ENCODE measurements at places on chromosomes 5 and 9.

- DNase-seq = no peak
Observed at GRCh38 chr5:109105631-109106267, 304.0 kb downstream of the PJA2 start.

DNA sequence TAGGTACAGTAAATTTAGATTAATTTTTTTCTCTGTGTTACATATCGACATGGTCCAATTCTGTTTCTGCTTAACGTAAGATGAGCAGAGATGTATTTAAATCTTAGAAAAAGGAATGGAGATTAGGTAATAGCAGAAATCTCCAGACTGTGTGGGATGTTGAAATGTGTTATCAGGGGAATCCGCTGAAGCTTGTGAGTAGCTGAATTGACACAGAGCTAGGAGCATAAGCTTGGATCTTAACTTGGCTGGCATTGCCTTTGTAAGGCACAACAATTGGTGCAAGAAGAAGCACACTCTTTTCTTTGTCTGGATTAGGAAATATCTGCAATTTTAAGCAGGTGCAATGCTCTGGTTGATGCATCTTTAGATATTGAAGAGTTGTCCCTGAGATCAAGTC is 53.1 kb downstream of the PLPPR1 start:
- no peak for DNase-seq

GRCh38 chr9:4690144-4690543 is 10.8 kb downstream of the CDC37L1 start:
- no peak for DNase-seq

GRCh38 chr5:142601432-142601831 is 84.5 kb downstream of the FGF1 start:
- no peak for DNase-seq

DNA sequence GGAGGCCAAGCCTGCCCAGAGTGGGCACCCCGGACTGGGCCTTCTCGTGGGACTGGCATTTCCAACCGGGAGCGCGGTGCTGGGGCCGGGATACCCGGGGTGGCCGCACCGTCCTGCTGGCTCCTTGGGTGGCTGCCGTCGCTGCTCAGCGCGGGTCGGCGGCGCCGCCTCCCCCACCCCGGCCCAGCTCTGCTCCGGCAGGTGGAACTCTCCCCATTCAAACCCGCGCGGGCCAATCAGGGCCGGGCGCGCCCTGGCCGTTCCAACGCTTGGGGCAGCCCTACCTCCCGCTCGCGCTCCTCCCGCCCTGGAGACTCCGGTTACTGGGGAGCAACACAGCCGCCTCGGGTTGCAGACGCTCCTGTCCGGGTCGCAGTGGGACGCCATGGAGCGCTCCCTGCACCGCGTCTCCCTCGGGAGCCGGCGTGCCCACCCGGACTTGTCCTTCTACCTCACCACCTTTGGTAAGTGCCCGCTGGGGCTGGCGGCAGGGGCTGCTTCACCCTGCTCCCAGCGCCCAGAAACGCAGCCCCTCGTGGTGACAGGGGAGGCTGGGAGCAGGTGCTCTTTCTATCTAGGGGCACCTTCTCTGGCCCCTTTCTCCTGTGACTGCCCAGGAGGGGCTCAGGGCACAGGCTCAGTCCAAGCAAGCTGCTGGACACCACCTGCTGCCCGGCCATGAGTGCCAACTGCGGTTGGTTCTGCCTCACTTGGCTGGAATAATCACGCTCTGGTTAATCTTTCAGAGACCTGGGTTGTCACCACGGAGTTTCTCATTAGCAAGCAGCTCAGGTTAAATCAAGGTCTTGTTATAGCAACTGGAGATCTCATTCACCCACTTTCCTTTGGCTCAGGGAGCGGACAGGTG is at the start of gene RGS3:
Gene RGS3, plus strand, starts transcription at position 310 of the 868 bp plus-strand sequence. Its CDS starts 76 bp downstream, at position 386.
- no peak for DNase-seq

DNA sequence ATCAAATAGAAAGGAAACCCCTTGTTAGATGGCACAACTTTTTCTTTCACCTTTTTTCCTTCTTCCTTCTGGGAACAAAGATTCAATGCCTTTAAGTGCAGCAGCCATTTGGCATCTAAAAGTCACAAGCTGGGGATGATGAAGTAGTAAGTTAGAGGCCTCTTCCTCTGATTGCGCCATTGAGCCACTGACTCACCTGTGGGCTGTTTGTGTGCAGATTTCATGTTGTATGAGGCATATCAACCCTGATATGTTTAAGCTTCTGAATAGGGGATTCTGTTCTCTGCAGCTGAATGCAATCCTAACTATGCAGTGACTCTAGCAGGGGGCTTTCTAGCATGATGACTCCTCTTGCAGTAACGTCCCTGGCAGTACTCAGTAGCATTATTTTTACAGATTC is 599.9 kb downstream of the CSNK1G3 start:
- DNase-seq = no peak

DNA sequence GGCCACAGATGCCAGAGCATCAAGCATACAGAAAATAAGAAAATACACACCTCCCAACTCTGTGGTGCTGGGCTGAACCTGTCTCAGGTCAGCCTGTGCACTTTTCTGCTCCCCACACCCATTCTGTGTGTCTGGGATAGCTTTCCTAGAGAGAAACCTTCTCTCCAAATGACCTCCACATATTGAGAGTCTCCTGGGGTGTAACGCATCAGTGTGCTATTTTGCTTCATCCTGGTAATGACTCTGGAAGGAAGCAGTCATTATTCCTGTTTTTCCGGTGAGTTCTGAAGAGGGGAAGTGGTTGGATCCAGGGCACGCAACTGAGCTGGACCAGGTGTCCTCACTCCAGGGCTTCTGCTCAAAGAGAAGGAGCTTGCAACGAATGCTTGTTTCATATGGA is 73.2 kb upstream of the SH3PXD2B start:
- DNase-seq = no peak

DNA sequence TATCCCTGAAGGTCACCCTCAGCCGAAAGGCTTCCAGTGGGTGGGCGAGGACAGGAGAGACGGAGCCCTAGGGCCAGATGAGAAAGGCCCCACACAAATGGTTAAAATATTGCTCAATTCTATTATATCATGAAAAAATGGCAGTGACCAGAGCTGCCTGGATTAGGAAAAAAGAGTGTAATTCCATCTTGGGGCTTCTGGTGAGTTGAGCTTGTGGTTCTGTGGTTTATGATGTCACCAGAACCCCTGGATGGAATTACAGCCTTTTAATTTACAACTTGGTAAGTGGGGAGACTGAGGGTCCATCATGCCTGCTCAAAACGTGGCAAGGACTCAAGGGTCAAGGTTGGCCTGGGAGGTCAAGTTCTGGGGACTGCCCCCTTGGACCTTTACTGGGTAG is 55.5 kb upstream of the STC2 start:
- DNase-seq = no peak

GRCh38 chr5:62317810-62318209 is 11.8 kb downstream of the KIF2A start:
- DNase-seq = no peak

DNA sequence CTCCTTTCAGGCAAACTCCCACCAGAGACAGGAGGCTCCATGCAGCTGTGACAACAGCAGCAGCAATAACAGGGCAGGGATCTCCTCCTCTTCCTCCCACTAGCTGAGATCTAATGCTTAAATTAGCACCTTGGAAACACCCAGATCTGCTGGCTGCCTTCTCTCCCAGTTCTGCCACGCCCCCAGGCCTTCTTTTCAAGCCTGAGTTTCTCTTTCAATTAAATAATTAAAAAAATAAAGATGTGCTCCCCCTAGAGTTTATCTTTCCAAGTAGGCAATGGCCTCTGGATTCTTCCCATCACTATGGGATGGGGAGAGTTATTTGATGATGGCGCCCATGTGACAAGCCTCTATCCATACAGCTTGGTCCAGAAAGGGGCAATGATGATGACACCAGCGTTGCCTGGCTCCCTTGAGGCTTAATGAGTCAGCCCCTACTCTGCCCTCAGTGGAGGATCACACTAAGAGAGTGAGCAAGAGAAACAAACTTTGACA is 3.8 kb downstream of the FAM219A start:
- DNase-seq = no peak

DNA sequence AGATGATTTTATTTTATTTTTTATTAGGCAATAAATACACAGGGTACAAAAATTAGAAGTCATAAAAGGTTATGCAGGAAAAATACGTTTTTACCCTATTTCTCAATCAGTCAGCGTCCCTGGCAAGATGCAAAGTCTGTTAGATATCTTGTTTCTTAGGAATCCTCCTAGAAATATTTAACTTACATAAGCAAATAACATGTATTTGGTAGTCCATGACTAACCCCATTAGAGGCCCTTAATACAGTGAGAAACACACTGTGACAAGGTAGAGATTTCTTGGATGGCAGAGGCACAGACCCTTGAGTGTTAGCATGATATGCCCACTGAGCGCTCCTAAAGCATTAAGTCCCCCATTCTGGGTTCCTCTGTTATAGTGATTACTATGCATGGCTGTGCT is 121.2 kb upstream of the ADAMTSL1 start:
- DNase-seq = no peak

DNA sequence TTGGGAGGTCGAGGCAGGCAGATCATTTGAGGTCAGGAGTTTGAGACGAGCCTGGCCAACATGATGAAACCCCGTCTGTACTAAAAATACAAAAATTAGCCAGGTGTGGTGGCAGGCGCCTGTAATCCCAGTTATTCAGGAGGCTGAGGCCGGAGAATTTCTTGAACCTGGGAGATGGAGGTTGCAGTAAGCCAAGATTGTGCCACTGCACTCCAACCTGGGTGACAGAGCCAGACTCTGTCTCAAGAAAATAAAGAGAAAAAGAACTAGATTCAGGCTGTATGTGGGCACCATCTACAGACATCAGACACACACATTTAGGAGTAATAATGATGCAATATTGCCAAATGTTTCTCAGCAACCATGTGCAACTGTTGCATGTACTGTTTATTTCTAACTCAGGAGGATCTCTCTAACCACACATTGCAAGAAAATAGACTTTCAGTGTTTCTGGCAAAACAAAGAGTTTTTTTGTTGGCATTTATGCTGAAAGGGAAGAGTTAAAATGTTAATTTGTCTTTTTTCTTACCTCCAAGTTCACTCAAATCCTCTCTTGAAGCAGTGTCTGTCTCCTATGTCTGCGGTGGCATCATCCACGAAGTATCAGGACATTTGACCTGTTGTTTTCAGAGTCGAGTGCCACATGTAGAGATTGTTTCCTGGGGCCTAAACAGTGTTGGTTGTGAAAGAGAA is 5.1 kb upstream of the ORM1 start:
- DNase-seq = no peak

- no peak for DNase-seq
Observed at GRCh38 chr9:128006332-128006996, 25.7 kb upstream of the EEIG1 start.

DNA sequence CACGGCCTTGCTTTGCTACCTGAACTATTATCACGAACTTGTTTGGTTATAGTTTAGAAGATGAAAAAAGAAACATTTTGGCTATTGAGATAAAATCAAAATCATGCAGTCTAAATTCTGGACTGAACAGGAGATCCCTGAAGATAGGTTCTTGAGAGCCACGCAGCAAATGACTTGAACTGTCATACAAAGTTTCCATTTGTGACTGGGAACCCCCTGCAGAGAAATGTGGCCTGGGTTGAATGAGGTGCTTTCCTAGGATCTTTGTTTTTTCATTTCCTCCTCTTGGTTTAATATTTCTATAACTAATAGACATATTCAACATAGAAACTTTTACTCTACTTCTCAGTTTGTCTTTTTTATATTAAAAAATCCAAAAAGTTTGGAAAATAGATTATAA is 184.7 kb upstream of the TRPM3 start:
- DNase-seq = no peak

- DNase-seq = no peak
Observed at GRCh38 chr5:54362434-54362833, 52.1 kb upstream of the ARL15 start.

DNA sequence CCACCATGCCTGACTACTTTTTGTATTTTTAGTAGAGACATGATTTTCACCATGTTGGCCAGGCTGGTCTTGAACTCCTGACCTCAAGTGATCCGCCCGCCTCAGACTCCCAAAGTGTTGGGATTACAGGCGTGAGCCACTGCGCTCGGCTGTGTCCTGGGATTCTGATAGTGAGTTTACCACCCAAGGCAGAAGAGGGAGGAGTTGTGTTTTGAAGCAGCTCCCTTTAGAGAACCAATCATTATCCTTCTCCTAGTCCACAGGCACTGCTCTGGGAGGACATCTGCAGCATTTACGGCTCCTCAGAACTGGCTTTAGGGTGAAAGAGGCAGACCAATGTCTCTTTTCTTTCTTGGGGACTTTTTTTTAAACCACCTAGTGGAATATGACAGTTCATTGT is 5.7 kb downstream of the C9orf152 start:
- no peak for DNase-seq

GRCh38 chr5:123844873-123845272 is 332.9 kb downstream of the CSNK1G3 start:
- DNase-seq = no peak

GRCh38 chr9:78074385-78075291 is 43.0 kb upstream of the GNAQ start:
- DNase-seq = no peak

- DNase-seq = no peak
Observed at GRCh38 chr5:151155775-151156506, 1.6 kb downstream of the ANXA6 start.

DNA sequence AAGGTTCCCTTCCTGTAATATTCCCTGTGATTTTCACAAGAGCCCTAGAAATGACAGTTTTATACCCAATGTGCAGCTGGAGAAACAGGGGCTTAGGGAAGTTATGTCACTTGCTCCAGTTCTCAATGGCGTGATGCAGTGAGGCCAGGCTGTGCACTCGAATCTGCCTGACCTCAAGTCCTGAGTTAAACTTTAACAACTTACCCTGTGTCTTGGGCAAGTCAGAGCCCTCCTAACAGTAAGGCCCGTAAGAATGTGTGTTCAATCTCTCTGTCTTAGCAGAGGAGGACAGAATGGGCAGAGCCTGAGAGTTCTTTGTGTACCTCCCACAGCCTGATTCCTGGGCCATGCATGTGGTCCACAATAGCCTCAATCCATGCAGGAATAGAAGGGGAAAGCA is 181.1 kb downstream of the TRIM32 start:
- no peak for DNase-seq

DNA sequence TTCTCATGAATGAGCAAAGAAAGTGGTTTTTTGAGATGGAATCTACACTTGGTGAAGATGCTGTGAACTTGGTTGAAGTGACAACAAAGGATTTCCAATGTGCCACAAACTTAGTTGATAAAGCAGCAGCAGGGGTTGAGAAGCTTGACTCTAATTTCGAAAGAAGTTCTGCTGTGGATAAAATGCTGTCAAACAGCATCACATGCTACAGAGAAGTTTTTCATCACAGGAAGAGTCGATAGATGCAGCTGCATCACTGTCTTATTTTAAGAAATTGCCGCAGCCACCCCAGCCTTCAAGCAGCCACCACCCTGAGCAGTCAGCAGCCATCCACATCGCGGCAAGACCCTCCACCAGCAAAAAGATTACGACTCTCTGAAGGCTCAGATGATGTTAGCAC is 78.6 kb downstream of the TRIO start:
- DNase-seq = no peak
